GM23338 (cell line): ENCODE measurements at places on chromosomes 3 and 15. TPM values are rescaled to one million over a fixed set of nuclear protein-coding genes. Genes with fewer than 3 reads are reported as not detected.

DNA sequence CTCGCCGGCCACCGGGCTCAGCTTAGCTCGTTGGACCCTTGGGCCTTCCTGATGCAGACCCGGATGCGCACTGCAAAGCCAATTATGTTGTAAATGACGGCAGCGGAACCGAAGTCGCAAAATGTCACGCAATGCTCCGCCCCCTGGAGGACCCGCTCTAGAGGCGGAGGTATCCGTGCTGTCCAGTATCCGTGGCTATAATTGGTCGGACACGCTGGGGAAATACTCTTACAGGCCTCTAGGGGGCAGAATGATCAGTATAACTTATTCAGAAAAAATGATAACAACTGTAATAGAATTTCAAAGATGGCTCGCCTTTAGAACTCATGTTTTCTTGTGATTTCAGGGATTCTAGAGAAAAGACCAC lies at the start of gene PRR23B:
TSS of gene PRR23B (minus strand) at position 59 of the 367 bp plus-strand sequence. CDS start 265 bp downstream, outside the sequence.
- DNase-seq: peak; percentile 59

DNA sequence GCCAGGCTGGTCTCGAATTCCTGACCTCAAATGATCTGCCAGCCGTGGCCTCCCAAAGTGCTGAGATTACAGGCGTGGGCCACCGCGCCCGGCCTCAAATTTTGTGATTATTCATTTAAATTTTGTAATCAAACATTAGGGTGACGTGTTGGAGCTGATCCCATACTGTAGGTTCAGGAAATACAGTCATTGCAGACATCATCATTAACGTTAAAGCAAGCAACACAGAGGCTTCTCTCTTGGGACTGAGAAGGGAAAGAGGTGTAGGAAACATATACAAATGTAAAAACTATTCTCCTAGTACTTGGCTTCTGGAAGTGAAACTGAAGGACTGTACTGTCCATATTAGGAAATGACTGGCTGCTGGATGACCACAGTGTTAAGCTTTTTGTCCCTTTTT lies 11.1 kb upstream of the ARID3B start:
- DNase-seq: no peak

- DNase-seq: no peak
These were observed 278.1 kb upstream of the P2RY1 start for GRCh38 chr3:152556731-152557254.

DNA sequence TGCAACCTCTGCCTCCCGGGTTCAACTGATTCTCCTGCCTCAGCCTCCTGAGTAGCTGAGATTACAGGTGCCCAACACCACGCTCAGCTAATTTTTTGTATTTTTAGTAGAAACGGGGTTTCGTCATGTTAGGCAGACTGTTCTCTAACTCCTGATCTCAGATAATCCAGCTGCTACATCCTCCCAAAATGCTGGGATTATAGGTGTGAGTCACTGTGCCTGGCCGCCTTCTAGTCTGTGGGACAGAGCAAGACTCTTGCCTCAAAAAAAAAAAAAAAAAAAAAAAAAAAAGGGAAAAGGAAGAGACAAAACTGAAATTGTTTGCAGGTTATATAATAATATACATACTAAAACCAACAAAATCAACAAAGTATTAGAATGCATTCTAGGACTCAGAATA lies 215.2 kb downstream of the PCCB start:
- DNase-seq: no peak

GRCh38 chr15:73607843-73608242 lies 25.3 kb downstream of the NPTN start:
- DNase-seq: no peak

GRCh38 chr3:162538491-162538890 lies 1041.9 kb downstream of the OTOL1 start:
- DNase-seq: no peak

DNA sequence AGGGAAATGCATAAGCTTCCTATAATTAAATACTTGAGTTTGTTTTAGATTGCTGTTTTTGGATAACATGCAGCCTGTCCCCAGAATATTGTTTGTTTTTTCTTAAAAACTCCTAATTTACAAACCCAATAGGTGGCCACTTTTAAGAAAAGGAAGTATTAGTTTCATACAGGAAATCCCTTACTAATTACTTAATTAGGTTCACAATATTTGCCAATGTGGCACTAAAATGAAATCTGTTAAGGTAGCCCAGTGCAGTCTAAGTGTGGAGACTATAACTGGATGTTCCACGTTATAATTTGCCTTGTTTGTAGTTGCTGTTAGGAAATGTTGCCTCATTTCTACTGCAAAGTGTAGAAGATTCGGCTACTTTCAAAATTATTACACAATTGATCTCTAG lies 195.8 kb downstream of the BBX start:
- DNase-seq: no peak

DNA sequence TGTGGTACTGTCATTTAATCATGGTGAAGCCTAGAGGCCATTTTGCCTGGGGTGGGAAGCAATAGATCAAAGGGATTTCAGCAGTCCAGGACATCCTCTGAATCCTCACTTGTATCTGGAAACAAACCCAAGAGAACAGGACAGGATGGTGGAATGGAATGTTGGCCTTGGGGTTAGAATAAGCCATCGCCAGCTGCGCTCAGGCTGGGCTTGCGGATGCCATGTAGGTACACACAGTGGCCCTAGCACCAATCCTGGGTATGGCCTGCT lies 76.5 kb upstream of the ALDH1A3 start:
- DNase-seq: no peak

DNA sequence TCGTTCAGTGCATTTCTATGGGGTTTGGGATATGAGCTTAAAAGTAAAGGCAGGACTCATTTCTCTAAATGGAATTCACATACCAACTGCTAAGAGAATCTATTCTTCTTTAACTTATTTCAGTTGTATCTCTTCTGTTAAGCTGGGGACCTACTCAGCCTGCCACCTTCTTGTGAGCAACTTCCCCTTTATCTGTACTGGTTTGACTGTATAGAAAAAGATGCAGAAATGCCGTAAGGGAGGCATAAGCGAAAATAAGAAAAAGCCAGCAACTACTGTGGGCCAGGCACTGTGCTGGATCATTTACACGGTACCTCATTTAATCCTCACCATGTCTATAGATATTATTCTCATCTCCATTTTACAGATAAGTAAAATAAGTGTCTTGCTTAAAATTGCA lies 38.4 kb downstream of the RBMS3 start:
- no peak for DNase-seq

- no peak for DNase-seq
These were observed 200.7 kb downstream of the UBE3A start for GRCh38 chr15:25238126-25238525.

DNA sequence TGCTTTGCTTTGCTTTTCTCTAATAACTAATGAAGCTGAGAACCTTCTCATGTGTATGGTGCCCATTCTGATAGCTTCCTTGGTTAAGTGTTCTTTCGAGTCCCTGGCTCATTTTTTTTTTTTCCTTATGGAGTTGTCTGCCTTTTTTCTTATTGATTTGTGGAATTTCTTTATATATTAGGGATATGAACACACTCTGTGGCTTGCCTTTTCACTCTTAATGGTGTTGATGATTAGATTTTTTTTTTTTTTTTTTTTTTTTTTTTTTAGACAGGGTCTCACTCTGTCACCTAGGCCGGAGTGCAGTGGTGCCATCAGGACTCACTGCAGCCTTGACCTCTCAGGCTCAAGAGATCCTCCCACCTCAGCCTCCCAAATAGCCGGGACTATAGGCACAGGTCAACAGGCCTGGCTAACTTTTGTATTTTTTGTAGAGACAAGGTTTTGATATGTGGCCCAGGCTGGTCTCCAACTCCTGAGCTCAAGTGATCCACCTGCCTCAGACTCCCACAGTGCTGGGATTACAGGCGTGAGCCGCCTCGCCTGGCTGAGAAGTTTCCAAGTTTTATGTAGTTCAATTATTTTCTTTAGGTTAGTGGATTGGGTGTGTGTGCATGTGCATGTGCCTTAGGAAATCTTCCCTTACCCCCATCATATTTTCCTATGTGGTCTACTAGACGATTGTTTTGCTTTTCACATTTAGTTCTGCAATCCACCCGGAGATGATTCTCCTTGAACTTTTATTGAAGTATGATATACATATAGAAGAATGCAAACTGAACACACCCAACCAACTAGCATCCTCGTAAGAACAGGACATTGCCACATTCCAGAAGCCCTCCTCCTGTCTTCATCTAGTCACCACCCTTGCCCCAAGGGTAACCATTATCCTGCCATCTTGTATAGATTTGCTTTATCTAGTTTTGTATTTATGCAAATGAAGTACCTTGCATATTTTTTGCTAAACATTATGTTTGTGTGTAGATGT lies 1.7 kb upstream of the SNRPA1 start:
- no peak for DNase-seq

- DNase-seq: peak; percentile 71
These were observed 27.6 kb upstream of the RAB7A start for GRCh38 chr3:128698211-128699047.

DNA sequence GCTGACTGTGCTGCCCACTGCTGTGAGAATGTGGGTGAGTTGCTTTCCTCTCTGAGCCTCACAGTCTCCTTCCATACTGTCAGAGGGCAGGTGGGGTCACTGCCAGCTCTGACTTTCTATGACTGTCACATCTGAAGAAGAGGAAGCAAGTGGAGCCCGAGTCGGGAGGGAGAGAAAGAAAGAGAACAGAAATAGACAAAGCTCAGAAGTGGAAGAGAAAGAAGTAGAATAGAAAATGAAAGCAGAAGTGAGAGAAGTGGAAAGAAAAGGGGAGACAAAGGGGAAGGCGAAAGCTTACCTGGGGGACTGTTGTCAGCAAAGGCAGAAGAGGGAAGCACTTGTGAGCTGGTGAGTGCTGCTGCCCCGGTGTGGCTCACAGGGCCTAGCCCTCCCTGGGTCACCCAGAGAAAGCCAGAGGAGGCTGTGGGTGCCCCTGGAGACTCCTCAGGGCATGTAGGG lies 57.9 kb downstream of the EPHB1 start:
- no peak for DNase-seq

GRCh38 chr3:170799009-170799408 lies 71.0 kb downstream of the RPL22L1 start:
- no peak for DNase-seq

DNA sequence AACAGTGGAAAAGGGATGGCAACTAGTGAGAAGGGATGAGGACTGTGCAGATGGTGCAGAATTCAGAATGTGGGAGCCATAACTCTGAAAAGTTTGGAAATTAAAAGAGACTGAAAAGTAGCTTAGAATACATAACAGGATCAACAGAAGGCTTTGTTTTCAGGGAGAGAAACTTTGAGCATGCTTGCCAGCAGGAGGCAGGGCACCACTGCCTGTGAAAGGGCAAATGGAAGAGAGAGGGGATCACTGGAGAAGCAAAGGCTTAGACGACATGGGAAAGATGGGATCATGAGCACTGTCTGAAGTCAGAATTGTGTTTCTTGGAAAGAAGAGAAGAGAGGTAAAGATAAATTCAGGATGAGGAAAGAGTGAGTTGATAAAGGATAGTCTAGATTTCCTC lies 99.6 kb downstream of the ABI3BP start:
- DNase-seq: peak; percentile 79

- no peak for DNase-seq
These were observed 207.1 kb downstream of the UACA start for GRCh38 chr15:70556151-70556741.

- no peak for DNase-seq
These were observed 101.5 kb upstream of the UBE2E1 start for GRCh38 chr3:23704298-23704697.

GRCh38 chr3:8619548-8619947 lies 25.1 kb downstream of the SSUH2 start:
- DNase-seq: no peak

GRCh38 chr3:124748560-124749198 lies 18.4 kb downstream of the UMPS start:
- DNase-seq: no peak

GRCh38 chr3:134640378-134640777 lies 10.4 kb downstream of the KY start:
- no peak for DNase-seq

DNA sequence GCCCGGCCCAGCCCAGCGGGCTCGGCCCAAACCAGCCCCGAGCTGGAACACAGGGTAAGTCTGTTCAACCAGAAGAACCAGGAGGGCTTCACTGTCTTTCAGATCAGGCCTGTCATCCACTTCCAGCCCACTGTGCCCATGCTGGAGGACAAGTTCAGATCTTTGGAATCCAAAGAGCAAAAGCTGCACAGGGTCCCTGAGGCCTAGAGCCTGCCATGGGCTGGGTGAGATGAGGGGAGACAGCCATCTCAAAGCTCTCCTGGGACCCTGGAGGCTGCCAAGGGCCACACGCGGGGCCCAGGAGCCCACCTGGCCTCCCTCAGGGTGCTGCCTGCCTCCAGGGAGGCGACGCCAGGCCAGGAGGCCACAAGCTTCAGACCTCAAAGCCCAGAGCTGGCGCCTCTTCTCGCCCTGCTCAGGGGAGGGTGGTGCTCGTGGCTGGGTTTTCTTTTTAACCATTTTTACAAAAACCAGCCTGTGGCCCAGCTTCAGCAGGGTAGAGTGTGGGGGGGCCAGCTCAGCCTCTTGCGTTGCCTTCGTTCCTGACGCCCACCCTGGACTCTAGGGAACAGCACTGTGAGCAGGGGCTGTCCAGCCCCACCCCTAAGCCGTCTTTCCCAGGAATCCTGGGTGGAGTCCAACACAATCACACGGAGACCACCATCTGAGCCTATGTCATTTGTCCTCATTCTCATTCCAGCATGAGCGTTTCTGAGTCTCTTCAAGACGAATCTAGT lies 107.0 kb downstream of the ETFA start:
- DNase-seq: no peak

- no peak for DNase-seq
These were observed 36.5 kb downstream of the ZDHHC19 start for GRCh38 chr3:196174652-196175051.

- no peak for DNase-seq
These were observed 10.7 kb upstream of the CHSY1 start for GRCh38 chr15:101262551-101262950.

DNA sequence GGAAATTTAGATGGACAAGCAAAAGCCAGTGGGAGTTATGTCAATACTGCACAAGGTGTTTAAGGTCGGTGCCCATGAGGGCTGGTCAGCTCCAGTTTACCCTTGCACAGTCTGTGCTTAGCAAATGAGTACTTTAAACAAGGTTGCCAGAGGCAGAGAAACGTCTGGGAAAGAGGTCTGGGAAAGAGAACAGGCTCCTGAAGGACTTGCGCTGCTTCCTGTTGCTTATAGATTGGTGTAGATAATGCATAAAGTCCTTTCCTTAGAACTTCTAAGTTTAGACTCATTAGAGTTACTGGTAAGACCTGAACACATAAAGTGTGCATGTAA lies 162.6 kb upstream of the P2RY1 start:
- no peak for DNase-seq

GRCh38 chr15:85761635-85762034 lies 33.1 kb downstream of the KLHL25 start:
- DNase-seq: no peak

- DNase-seq: no peak
These were observed 55.5 kb upstream of the SMAD3 start for GRCh38 chr15:67009576-67010569.

GOLGA8Q gene
- total RNA-seq: not detected in 2 replicates

TICRR gene
- total RNA-seq: 37.1 and 42.3 TPM in 2 replicates

ZNF620 gene
- total RNA-seq: 13.6 and 18.0 TPM in 2 replicates

TM2D3 gene
- total RNA-seq: 33.9 and 36.6 TPM in 2 replicates

THBS1 gene
- 81.3 and 81.9 TPM in 2 replicates for total RNA-seq

BDH1 gene
- total RNA-seq: 11.2 and 18.1 TPM in 2 replicates

LCMT2 gene
- total RNA-seq: 6.0 and 7.1 TPM in 2 replicates

KCNAB1 gene
- 0.08 and 0.69 TPM in 2 replicates for total RNA-seq

ZNF860 gene
- total RNA-seq: 12.4 and 14.7 TPM in 2 replicates

ITPR1 gene
- 16.2 and 21.0 TPM in 2 replicates for total RNA-seq

PCOLCE2 gene
- total RNA-seq: 17.7 and 18.6 TPM in 2 replicates

EXOG gene
- 7.9 and 11.3 TPM in 2 replicates for total RNA-seq

ROBO2 gene
- total RNA-seq: 4.3 and 7.8 TPM in 2 replicates

NOX5 gene
- total RNA-seq: 0.03 TPM in 1 of 2 replicates, not detected in the other

FEZF2 gene
- 0.50 TPM in 1 of 2 replicates, not detected in the other for total RNA-seq

FETUB gene
- not detected in 2 replicates for total RNA-seq

LDHAL6B gene
- not detected in 2 replicates for total RNA-seq
